ENCODE measurements at places on chromosomes 12 and 14. TPM values are rescaled to one million over a fixed set of nuclear protein-coding genes. Genes with fewer than 3 reads are reported as not detected.

Gene CIROP
- total RNA-seq = not detected

Gene GPN3
- total RNA-seq = 28.1 TPM

Gene ST8SIA1
- 64.7 TPM for total RNA-seq

Gene CFAP73
- total RNA-seq = not detected

- no peak overlapping the region for H3K27ac ChIP-seq
- H3K27me3 ChIP-seq = no peaks in the 10 kb centered on the region
- no peak overlapping the region for H3K4me3 ChIP-seq
- no peaks in the 10 kb centered on the region for H3K36me3 ChIP-seq
- peaks cover 6% of the 10 kb centered on the region for H3K4me1 ChIP-seq
- no peak for DNase-seq
Measured at GRCh38 chr12:130976171-130976720, 22.5 kb downstream of the ADGRD1 start.

- peaks cover 15% of the 10 kb centered on the region for H3K36me3 ChIP-seq
- H3K4me1 ChIP-seq = peaks cover 5% of the 10 kb centered on the region
- H3K27me3 ChIP-seq = no peaks in the 10 kb centered on the region
- no peak for DNase-seq
- H3K4me3 ChIP-seq = no peak overlapping the region
Measured at GRCh38 chr12:39368891-39369290, 74.0 kb downstream of the KIF21A start.

DNA sequence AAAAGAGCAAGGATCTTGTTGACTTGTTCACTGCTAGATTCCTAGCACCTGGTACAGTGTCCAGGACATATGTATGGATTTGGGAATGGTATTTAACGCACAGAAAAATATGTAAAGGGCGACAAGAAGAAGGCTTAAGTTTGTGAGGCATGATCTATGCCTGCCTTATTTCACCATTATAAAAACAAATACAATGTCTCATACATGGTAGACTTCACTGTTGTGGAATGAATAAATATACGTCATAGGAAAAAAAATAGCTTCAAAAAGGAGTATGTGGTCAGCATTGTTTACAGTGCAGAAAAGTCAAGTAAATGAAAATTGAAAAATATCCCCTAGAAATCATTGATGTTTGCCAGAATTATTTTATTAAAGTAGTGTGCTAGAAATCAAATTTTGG lies 30.0 kb downstream of the HCFC2 start:
- H3K4me1 ChIP-seq = peaks cover 8% of the 10 kb centered on the region
- no peaks in the 10 kb centered on the region for H3K27me3 ChIP-seq
- H3K4me3 ChIP-seq = no peak overlapping the region
- DNase-seq = no peak

DNA sequence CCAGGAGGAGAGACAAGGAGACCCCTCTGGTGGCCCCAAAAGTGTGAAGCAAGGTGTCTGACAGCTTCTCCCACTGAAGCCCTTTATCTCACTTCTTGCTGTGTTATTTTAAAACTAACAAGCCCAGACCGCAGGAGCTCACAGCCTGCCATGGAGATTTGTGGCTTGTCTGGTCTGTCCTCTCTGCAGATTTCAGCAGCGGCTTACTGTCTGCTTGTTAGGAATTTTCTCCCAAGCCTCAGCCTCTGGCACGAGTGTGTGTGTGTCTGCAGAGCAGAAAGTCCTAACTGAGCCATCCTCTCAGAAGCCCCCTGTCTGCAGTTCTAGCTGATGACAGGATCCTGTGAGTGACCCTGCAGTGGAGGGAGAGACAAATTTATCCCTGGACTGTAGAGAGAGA lies 87.9 kb upstream of the HSPB8 start:
- no peak overlapping the region for H3K4me3 ChIP-seq
- no peak overlapping the region for H3K27ac ChIP-seq
- peaks cover 24% of the 10 kb centered on the region for H3K27me3 ChIP-seq
- no peaks in the 10 kb centered on the region for H3K36me3 ChIP-seq
- peaks cover 17% of the 10 kb centered on the region for H3K4me1 ChIP-seq

GRCh38 chr12:58795825-58796224 lies 124.5 kb downstream of the LRIG3 start:
- H3K36me3 ChIP-seq = no peaks in the 10 kb centered on the region
- H3K4me3 ChIP-seq = no peak overlapping the region
- no peak for DNase-seq

GRCh38 chr12:92951006-92951405 lies 21.9 kb upstream of the EEA1 start:
- DNase-seq = no peak
- H3K27ac ChIP-seq = no peak overlapping the region
- no peaks in the 10 kb centered on the region for H3K4me1 ChIP-seq
- H3K36me3 ChIP-seq = peaks cover 5% of the 10 kb centered on the region
- no peak overlapping the region for H3K4me3 ChIP-seq

- H3K4me1 ChIP-seq = no peaks in the 10 kb centered on the region
- DNase-seq = no peak
- no peaks in the 10 kb centered on the region for H3K27me3 ChIP-seq
- no peaks in the 10 kb centered on the region for H3K36me3 ChIP-seq
- no peak overlapping the region for H3K4me3 ChIP-seq
Measured at GRCh38 chr14:28589792-28590191, 176.8 kb upstream of the FOXG1 start.

DNA sequence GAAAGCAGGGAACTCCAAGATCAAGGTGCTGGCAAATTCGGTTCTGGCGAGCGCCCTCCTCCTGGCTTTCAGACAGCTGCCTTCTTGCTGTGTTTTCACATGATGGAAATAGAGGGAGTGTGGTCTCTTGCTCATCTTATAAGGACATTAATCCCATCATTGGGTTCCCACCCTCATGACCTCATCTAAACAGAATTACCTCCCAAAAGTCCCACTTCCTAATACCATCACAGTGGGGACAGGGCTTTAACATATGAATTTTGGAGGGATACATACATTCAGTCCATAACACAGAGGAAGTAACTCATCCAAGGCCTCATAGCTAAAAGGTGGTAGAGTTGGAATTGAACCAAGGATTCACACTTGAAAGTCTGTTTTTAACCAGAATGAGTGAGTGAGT lies 28.6 kb downstream of the DYRK2 start:
- no peak overlapping the region for H3K4me3 ChIP-seq
- no peak overlapping the region for H3K27ac ChIP-seq
- H3K36me3 ChIP-seq = peaks cover 22% of the 10 kb centered on the region
- no peaks in the 10 kb centered on the region for H3K27me3 ChIP-seq
- H3K4me1 ChIP-seq = peaks cover 5% of the 10 kb centered on the region
- DNase-seq = no peak

DNA sequence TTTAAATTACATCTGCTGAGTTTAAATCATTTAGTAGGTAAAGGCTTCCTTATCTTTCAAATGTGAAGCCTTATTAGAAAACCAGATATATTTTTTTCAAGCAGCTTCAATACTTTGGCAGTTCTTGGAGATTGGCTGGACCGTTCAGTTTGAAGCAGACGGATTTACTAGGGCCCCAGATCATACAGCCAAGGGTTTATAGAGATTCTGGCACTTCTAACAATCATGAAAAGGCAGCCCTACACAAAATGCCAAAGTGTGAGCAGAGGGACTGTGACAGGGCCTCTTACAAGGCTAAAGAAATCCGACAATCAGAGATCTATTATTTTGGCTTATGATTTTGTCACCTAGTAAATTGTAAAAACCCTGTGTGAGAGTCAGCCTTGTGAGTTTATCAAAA lies 162.8 kb upstream of the SLC38A2 start:
- no peak overlapping the region for H3K27ac ChIP-seq
- no peaks in the 10 kb centered on the region for H3K36me3 ChIP-seq
- no peak overlapping the region for H3K4me3 ChIP-seq
- no peaks in the 10 kb centered on the region for H3K27me3 ChIP-seq
- DNase-seq = no peak

DNA sequence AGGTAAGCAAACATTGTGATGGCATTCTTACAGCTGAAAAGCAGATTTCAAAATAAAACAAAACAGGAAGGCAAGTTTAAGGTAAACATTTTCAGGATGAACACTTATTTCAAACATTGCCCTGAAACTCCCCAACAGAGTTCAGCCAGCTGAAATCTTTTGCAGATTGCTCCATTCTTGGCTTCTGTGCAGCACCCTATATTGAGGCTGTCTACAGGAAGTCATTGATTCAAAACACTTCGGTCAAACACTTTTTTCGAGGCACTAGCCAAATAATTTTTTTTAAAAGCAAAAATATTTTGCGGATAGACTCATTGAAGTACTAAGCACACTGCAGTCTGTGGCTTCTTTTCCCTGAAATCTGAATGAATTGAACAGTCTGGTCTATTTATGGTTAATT lies 318.1 kb upstream of the PDE3A start:
- no peaks in the 10 kb centered on the region for H3K27me3 ChIP-seq
- no peak overlapping the region for H3K4me3 ChIP-seq
- H3K4me1 ChIP-seq = no peaks in the 10 kb centered on the region
- no peak for DNase-seq
- H3K27ac ChIP-seq = no peak overlapping the region

DNA sequence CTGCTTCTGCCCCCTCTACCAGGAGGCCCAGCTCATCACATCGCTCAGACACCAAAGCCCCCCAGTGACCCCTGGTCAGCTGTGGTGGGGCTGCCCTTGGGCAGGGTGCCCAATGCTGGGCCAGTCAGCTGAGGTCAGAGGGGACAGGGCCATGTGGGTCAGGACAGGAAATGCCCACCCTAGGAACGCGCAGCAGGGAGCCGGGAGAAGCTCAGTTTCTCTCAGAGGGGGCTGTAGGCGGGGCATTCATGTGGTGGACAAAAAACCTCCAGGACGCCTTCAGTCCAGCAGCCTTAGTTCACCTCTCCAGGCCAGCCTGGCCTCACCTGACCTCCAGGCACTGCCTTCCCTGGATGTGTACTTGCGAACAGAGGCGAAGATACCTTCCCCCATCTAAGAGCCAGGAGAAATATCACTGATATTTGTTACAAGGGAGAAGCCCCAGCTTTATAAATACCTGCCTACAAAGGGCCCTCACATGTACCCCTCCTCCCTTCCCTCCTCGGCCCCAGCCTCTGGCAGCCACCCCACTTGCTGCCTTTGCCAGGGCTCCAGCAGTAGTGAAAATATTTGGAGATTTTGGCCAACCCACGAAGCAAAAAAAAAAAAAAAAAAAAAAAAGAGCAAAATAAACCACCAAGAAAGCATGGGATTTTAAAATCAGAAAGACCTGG lies 41.9 kb upstream of the PLEKHG6 start:
- peaks cover 26% of the 10 kb centered on the region for H3K4me1 ChIP-seq
- H3K36me3 ChIP-seq = no peaks in the 10 kb centered on the region
- H3K27ac ChIP-seq = no peak overlapping the region
- H3K4me3 ChIP-seq = no peak overlapping the region
- no peaks in the 10 kb centered on the region for H3K27me3 ChIP-seq

DNA sequence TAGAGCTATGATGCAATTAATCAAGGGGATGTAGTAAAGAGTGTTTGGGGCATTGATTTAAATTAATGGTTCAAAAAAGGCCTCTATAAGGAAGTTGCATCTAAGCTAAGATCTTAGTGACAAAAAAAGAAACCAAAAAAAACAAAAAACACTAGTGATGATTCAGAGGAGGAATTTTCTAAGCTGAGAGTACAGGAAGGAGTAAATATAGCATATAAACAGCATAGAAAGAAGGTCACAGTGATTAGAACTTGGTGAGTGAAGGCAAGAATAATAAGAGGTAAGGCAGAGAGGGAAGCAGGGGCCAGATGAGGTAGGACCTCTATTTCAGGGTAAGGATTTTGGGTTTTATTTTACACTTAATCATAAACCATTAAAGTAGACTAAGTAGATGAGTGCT lies 48.0 kb upstream of the PDZRN4 start:
- H3K27me3 ChIP-seq = no peaks in the 10 kb centered on the region
- no peak overlapping the region for H3K27ac ChIP-seq
- H3K4me3 ChIP-seq = no peak overlapping the region
- H3K4me1 ChIP-seq = no peaks in the 10 kb centered on the region
- no peaks in the 10 kb centered on the region for H3K36me3 ChIP-seq

DNA sequence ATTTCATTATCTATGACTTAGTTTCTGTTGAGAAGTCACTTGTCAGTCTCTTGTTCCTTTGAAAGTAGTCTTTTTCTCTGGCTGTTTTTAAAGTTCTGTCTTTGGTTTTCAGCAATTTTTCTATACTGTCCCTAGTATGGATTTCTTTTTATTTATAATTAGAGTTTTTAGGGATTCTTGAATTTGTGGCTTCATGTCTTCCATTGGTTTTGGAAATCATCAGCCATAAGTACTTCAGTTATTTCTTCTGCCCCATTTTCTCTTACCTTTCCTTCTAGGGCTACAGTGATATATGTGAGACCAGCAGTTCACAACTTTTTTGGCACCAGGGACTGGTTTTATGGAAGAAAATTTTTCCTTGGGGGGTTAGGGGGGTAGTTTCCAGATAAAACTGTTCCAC lies 90.0 kb upstream of the EVL start:
- peaks cover 8% of the 10 kb centered on the region for H3K27me3 ChIP-seq
- H3K27ac ChIP-seq = no peak overlapping the region
- peaks cover 25% of the 10 kb centered on the region for H3K36me3 ChIP-seq
- H3K4me1 ChIP-seq = peaks cover 21% of the 10 kb centered on the region
- DNase-seq = no peak

DNA sequence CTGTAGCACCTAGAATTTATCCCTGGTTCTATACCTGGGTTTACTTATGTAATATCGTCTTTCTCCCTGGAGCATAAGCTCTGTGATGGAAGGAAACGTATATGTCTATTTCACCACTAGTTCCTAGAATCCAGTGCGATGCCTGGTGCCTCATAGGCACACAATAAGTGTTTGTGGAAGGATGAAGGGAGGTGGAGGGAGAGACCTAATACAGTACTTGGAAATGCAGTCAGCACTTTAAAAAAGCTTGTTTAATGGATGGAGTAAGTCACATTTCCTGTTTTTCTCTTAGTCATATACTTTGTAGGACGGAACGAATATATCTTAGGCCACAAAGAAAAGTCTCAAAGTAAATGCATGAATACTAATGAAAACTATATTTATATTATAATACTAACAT lies 186.5 kb upstream of the HMGA2 start:
- H3K4me3 ChIP-seq = no peak overlapping the region
- no peak for DNase-seq
- H3K27me3 ChIP-seq = no peaks in the 10 kb centered on the region
- H3K36me3 ChIP-seq = no peaks in the 10 kb centered on the region
- no peak overlapping the region for H3K27ac ChIP-seq

DNA sequence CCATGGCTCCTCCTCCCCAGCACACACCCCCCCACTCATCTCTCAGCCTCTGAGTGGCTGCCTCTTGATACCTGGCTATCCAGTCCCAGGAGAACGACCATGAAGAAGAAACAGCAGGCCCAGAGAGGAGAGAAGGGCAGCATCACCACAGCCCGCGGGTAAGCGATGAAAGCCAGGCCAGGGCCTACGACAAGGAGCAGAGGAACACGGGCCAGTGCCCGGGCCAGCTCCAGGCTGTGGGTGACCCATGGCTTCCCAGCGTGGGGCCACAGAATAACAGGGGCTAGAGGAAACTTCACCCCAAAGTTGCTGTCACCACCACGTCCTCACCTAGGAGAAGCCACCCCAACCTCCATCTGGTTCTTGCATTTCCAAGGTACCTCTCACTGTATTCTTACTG lies 10.4 kb upstream of the SLC6A12 start:
- no peak for DNase-seq
- H3K27ac ChIP-seq = no peak overlapping the region

- H3K27me3 ChIP-seq = no peaks in the 10 kb centered on the region
- H3K4me3 ChIP-seq = no peak overlapping the region
- DNase-seq = peak; percentile 17
- H3K4me1 ChIP-seq = peaks cover 31% of the 10 kb centered on the region
- peak overlapping the region; percentile 87 for H3K27ac ChIP-seq
Measured at GRCh38 chr14:61147831-61148549, 133.1 kb downstream of the TMEM30B start.

- DNase-seq = no peak
- no peak overlapping the region for H3K27ac ChIP-seq
- H3K4me1 ChIP-seq = no peaks in the 10 kb centered on the region
- peaks cover 7% of the 10 kb centered on the region for H3K27me3 ChIP-seq
Measured at GRCh38 chr12:55072083-55072482, 52.3 kb downstream of the NEUROD4 start.

GRCh38 chr12:130916241-130916911 lies 37.3 kb upstream of the ADGRD1 start:
- peaks cover 9% of the 10 kb centered on the region for H3K27me3 ChIP-seq
- peak; percentile 59 for DNase-seq
- peak overlapping the region; percentile 90 for H3K27ac ChIP-seq
